ENCODE measurements at places on chromosomes 3 and 15.

DNA sequence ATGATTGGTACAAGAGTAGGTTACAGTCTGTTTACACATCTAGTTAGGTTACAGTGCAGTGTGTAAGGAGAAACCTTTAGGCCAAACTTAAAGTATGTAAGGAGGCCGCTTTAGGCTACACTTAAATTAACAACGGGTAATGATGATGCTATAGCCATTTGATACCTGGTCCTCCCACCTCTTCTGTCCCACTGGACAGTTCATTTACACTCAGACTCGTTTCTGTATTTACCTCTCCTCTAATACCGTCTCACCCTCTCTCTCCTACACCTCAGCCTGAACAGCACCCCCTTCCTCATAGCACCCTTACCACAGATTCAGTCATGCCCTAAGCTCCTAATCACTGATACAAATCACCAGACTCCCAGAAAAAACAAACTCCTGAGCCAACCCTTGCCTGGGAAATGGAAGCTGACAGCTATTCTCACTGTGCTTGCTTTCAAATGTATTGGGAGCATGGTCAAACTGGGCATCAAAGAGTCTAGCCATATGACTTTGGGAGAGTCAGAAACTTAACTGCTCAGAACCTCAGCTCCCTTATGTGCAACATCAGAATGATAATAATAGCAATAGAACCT, 241.3 kb upstream of the SETMAR start:
- no peak for DNase-seq

DNA sequence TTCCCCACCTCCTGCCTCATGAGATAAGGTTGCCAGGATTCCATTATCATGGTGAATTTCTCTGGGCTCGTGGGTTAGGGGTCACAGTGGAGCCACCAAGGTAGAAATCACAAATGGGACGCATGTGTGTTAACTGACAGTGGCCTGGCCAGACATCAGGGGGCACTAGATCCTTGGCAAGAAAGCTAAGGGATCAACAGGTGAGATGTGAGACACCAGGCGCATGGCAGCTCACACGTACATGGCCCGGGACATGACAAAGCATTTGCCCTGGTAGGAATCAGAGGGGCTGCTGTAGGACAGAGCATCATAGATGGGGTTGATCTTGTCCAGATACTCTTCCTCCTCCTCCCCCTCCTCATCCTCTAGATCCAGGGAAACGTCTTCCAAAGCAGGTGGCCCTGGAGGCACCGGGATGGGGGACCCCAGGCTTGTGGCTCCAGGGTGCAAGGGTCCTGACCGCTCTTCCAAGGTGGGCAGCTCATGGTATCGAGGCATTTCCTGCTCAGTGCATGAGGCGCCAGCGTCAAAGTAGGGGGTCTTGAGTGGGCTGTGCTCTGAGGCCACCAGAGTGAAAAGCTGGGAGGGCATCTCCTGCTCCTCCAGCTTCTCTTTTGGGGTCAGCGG, 24.6 kb downstream of the ZBED2 start:
- no peak for DNase-seq

DNA sequence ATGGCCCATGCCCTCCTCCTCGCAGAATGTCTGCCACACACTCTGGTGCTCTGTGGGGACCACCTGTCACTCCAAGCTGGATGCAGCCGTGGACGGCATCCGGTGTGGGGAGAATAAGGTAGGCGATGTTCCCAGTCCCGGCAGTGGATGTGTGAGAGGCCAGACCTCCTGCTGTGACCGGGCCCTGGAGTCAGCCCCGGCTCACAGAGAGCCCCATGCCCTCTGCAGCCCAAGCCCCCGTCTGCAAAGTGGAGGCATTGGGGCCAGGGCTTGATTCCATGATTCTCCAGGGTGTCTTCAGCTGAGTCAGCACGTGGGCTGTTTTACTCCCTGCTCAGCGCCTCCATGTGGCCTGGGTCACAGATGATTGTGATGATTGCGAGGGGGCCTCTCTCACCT, 32.2 kb downstream of the GOLGA6L10 start:
- DNase-seq = no peak

DNA sequence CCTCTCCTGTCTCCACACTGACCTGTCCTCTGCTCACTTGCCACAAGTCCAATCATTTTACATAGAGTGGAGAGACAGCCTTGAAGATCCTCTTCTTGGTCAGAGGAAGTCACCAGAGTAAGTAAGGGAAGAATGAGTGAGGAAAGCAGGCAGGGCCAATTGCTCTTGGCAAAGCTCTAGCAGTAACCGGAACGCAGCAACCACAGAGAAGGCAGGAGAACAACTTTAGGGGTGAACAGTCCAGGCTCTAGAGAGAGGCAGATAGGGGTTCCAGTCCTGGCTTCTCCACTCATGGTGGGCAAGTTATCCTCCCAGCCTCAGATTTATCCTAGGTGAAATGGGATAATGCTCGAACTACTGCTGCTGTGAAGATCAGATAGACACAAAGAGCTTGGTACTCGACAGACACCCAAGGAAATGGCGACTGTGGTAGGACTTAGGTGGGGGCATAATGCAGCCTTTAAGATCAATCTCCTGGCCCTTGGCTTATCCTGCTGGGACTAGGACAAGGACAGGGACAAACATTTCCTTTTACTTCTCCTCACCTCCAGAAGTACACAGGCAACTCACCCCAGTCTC, 1.2 kb upstream of the ADAMTSL3 start:
- DNase-seq = no peak

- no peak for DNase-seq
Observed at GRCh38 chr3:85594676-85595075, 635.9 kb downstream of the CADM2 start.

GRCh38 chr15:23022156-23022555, 17.2 kb downstream of the TUBGCP5 start:
- DNase-seq = no peak

- DNase-seq = peak; percentile 43
Observed at GRCh38 chr3:155853214-155854140, 750 bp downstream of the SLC33A1 start.

DNA sequence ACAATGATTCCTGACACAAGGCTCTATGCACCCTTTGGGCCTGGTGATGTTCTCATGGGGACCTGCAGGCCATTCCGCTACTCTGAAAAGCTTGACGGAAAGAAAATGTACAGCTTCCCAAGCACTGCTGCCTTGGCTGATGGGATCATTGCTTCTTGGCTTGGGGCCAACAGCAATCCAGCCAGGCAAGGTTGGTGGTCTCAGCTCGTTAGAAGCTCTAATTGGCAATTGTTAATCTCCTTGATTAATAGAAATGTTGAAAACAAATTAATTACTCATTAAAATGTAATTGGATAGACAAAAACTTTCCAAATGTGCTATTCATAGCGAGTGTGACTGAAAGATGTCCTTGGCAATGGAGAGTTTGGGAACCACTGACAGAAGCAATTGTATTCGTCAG, 16.3 kb upstream of the MYZAP start:
- DNase-seq = no peak

DNA sequence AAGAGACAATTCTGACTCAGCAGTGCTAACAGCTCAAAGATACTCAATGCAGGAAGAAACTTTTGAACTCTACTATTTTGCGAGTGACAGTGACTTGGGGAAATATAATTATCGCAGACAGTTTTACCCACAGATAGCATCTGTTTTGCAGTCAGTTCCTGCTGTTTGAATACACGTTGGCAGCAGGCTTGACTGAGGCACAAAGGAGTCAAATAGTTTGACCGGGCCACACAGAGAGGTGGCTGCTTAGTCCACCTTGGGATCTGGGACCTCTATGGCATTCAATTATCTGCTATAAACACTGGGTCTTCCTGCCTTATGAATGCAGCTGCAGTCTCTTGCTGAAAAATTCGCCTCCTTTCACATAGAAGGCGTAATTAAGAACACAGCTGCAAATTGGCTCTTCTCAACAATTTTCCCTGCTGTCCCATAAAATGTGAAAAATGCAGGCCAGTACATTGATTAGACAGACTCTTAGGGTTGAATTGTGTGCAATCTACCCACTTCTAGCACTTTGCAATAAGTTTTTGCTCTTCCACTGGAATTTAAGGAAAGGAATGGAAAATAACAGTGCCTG, 56.5 kb downstream of the OTOL1 start:
- no peak for DNase-seq

GRCh38 chr15:67276666-67277065, 22.1 kb downstream of the IQCH start:
- no peak for DNase-seq

DNA sequence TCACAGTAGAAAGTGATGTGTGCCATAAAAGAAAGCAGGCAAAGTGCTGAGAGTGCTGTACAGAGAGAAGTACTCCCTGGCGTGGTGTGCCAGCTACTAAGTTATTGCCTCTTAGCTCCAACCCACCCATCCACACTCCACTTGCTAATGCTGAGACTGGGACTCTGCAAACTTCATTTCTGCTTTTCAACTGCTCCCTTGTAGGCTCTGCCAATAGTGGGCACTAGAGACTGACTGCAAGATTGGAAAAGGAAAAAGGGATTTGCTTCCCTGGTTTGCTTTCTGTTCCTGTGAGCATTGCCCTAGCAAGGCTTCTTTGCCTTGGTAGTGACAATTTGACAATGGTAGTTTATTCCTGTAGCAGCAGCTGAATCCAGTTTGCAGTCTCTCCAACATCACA, 56.5 kb upstream of the TMEM108 start:
- peak; percentile 15 for DNase-seq

DNA sequence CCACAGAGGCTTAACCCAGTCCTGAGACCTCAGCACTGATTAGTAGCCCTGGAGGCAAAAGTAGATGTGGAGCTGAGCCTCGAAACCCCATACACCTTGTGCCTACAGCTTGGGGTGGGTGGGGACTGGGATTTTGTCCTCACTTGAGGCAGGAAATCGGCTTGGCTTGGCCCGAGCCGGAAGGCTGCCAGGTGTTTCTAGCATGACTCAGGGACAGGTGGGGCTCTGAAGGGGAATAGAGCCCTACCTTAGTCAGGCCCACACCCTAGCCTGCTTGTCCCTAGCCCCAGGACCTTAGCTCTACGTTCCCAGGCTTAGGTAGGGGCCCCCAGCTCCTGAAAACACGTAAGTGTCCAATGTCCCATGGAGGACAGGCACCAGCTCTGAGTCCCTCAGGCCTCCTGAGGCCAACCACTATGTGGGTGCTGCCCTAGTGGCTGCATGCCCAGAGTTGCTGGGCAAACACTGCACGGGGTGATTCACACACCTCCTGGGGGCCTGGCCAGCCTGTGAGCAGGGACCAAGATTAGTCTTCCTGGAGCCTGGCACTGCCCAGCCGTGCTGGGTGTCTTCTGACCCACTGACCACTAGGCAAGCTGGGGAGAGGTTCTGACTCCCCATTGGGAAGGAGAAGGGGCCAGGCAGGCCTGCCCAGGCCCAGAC, 3.1 kb downstream of the MST1R start:
- DNase-seq = no peak

GRCh38 chr3:153273767-153274435, 111.9 kb downstream of the RAP2B start:
- no peak for DNase-seq

- DNase-seq = no peak
Observed at GRCh38 chr3:37221407-37221806, 47.0 kb upstream of the LRRFIP2 start.

DNA sequence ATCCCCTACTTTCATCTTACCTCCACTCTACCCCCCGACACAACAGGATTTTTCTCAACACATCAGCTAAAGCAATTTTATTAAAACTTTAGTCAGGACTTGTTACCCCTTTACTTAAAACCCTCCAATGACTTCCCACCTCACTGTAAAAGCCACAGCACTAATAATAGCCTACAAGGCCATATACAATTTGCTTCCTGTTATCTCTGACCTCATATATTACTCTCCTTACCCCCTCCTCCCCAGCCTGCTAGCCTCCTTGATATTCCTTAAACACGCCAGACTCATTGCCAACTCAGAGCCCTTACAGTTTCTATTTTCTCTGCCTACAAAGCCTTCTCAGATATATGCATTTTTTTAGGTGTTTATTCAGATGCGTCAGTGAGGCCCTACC, 54.4 kb downstream of the DCUN1D1 start:
- DNase-seq = peak; percentile 26

- DNase-seq = no peak
Observed at GRCh38 chr3:19595884-19596283, 338.1 kb downstream of the EFHB start.
